ENCODE measurements at places on chromosomes 6 and 20.

GRCh38 chr20:58959652-58960051, 21.4 kb upstream of the NELFCD start:
- DNase-seq = no peak

DNA sequence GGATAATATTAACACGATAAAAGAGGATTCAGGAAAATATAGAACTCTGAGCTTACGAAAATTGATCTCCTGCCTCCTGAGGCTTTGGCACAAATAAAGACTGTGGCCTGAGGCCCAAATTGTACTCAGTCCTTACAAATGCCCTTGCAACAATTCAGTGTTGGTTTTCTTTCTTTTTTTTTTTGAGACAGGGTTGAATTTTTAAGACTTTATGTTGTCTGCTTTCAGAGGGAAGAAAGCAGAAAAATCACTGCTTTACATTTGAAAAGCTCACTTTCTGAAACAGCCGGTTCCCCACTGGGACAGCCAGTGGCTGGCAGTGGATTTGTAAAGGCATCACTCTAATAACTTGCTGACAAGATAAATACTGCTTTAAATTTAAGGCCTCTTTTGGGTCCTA, 290.5 kb downstream of the SLC35F1 start:
- no peak for DNase-seq

GRCh38 chr6:54308289-54308985, at the start of gene TINAG:
Gene TINAG, plus strand, starts transcription at chr6:54308441. Its CDS starts 110 bp downstream, at chr6:54308551.
- DNase-seq = no peak

GRCh38 chr6:111301946-111302345, 181.1 kb downstream of the REV3L start:
- no peak for DNase-seq
